ENCODE measurements at places on chromosomes 7 and 10.

DNA sequence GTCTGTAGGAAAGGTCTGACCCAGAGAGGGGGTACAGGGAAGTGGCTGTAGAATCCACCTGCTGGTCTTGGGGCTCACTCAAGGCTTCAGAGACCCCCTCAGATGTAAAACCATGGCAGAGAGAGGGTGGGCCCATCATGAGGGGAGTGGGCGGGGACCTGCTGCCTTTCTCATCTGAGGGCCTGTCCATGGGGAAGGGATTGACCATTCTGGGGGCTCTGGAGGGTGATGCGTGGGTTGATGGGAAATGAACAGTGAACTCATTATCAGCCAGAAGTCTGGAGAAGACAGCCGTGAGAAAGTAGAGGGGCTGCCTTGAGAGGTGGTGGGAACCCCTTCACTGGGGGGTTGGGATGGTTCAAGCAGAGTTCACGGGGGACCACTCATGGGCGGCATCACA is 66.8 kb downstream of the MINDY4 start:
- DNase-seq, result no peak

DNA sequence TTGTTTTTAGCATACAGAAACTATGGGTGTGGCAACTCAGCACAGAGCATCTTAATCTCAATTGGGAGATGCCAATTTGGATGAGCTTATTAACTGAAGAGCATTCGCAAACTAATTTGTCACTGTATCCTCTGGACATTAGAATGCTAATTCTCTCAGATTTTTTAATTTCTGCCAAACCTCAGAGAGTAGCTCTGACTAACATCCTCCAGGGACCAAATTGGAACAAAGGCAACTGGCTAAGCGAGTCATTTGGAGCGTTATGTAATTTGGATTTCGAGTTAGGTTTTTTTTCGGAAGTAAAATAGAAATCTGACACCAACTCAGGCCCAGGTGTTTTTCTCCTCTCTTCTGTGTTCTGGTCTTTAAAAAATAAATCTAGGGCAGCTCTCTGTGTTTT is 201.9 kb downstream of the BMPER start:
- no peak for DNase-seq

GRCh38 chr7:44073664-44074348 is 8.4 kb upstream of the PGAM2 start:
- no peak for DNase-seq

GRCh38 chr7:150448789-150449147 is 1.7 kb upstream of the GIMAP8 start:
- DNase-seq, result peak; percentile 41

GRCh38 chr7:92944633-92945032 is 108.3 kb upstream of the CDK6 start:
- DNase-seq, result no peak

GRCh38 chr7:52285689-52286088 is 749.7 kb upstream of the POM121L12 start:
- no peak for DNase-seq

DNA sequence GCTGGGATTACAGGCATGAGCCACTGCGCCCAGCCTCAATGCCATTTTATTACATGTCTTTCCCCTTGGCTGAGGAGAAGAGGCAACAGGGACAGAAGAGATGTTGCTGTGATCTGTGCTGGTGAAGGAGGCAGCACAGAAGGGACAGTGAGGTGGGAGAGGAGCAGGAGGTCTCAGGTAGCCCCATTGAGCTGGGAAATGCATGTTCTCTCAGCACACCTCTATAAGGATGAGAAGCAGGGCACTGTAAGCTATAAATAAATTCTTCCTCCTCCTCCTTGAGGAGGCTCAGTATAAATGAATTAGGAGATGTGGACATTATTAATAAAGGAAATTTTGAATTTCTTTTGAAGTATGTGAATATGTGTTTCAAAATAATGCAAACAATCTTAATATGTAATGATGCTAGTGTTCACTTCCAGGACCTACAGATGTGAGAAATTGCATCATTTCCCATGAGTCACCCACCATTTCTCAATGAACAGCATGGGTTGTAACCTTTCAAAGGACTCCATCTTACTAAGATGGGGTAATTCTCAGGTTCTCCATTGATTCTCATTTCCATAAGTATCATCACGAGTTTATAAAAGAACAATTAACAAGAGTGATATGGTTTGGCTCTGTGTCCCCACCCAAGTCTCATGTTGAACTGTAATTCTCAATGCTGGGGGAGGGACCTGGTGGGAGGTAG is 88.9 kb upstream of the ODAD2 start:
- peak; percentile 19 for DNase-seq

- peak; percentile 95 for DNase-seq
These were observed 17.4 kb downstream of the PSPH start for GRCh38 chr7:56033671-56034432.

- DNase-seq, result no peak
These were observed 8.5 kb upstream of the BPGM start for GRCh38 chr7:134637934-134638719.

- DNase-seq, result no peak
These were observed 281.2 kb downstream of the SKAP2 start for GRCh38 chr7:26583094-26583648.

DNA sequence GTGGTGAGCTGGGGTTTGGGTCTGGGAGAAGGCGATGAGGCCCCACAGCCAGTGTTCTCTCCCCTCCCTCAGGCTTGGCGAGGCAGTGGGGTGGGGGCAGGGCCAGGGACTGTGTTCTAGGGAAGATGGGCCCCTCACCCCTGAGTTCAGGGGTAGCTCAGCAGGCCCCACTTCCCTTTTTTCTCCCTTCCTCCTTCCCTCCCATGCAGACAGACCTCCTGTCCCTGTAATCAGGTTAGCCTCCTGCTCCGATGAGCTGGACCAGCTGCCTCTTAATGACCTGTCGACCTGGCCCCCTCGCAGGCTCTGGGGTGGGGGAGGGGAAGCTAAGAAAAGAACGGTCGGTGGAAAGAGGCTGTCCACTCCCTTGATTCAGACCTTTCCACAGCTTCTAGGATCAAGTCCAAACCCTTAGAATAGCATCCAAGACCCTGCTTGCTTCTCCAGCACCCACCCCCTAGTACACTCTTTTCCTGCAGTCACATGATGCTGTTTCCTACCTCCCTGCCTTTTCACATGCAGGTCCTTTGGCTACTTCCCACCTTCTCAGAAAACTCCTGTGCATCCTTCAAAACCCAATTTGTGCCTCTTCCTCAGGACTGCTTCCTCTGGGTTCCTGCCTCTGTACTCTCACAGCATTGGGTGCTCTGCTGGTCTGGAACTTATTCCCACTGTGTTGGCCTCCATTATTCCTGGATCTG is 64.1 kb downstream of the ZMIZ1 start:
- DNase-seq, result peak; percentile 67

- no peak for DNase-seq
These were observed 1011.3 kb downstream of the XPNPEP1 start for GRCh38 chr10:108911814-108912541.

GRCh38 chr10:99316374-99316773 is 12.8 kb upstream of the CNNM1 start:
- DNase-seq, result no peak

GRCh38 chr10:36534471-36535002 is 590.9 kb upstream of the ANKRD30A start:
- peak; percentile 99 for DNase-seq

DNA sequence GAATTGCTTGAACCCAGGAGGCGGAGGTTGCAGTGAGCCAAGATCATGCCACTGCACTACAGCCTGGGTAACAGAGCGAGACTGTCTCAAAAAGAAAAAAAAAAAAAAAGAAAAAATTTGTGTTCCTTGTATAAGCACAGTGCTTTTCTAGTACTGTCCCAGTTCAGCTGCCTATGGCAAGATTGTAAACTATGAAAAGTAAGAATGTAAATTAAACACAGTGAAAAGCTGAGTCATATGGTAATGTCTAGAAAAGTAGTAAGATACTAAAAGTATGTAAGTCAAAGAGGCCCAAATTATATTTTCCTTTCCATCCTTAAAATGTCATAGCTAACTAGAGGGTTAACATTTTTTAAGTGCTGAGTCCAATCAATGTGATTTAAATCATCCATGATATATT is 42.8 kb downstream of the RBM20 start:
- DNase-seq, result no peak

DNA sequence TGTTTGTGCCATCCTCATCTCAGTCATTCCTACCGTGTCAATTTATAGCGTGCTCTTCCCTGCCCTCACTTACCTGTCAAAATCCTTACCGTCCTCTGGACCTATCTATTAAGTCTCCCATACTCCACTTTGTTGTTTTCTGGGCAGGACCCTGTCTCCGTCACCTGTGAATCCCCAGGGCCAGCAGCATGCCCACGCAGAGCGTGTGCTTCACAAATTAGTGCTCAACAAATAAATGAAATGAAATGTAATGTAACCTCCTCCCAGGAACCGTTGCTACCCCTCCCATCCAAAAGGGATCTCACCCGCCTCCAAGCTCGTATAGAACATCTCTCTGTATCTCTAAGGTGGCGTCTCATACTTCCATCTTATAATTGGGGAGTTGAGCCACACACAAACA is 589.9 kb upstream of the MGMT start:
- no peak for DNase-seq

- DNase-seq, result no peak
These were observed 221.5 kb upstream of the AOAH start for GRCh38 chr7:36945612-36946400.

DNA sequence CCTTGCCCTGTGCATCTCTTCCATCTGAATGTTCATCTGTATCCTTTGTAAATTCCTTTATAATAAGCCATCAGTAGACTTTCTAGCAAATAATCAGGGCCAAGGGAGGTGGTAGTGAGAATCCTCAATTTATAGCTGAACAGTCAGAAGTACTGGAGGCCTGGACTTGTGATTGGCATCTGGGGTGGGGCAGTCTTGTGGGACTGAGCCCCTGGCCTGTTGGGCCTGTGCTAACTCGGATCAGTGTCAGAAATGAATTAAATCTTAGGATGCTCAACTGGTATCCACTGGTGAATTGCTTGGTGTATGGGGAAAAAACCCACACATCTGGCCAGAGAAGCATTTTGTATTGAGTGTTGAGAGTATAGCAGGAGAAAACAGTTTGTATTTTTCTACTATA is 481.8 kb downstream of the GLRX3 start:
- no peak for DNase-seq

DNA sequence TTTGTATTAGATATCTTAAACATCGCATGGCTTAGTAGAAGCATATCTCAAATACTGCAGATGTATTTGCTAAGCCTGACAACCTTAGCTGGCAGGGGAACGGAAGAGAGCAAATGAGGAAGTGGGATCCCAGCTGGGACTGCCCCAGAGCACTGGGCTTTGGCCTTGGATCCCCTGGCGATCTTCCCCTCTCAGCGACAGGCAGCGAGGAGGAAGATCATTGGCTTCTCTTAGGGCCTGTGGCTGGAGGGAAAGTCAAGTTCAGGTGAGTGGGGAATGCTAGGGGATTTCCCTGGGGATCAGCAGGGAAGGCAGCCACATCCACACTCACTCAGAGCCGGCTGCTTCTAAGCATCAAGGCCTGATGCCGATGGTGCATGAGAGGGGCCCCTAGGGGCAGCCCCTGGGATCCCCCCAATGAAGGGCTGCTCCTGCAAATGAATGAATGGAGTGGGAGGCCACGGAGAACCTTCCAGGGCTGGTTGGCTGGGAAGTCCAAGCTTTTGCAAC is 42.0 kb downstream of the LYZL2 start:
- DNase-seq, result peak; percentile 68

DNA sequence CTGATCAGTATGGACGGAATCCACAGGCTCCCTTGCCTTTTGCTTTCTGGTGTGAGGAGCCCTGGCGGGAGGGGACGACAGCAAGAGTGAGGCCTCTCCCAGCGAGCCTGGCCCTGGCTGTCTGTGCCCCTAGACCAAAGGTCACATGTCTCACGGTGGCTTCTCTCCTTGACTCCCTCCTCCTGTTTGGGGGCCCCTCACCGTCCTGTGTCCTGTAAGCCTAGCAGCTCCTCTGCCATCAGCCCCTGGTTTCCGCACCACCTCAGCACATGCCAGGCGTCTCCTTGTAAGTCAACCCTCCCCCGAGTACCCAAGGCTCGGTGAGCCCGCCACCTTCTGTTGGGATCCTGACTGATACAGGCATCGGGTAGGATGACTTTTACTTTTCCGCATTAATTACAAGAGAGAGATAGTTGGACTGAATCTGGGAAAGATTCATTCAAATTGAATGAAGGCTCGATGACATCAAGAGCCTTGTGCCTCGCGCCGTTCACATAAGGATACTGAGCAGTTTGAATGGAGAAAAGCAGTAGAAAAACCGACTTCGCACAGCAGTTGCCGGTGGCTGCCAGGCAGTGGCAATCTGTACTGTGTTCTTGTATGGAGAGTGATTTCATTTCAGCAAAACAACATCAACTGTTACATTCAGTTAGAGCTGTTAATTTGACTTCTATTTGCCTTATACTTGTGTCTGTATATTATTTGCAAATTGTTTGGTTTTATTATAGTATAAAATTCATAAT is 119.8 kb downstream of the XRCC2 start:
- DNase-seq, result no peak

DNA sequence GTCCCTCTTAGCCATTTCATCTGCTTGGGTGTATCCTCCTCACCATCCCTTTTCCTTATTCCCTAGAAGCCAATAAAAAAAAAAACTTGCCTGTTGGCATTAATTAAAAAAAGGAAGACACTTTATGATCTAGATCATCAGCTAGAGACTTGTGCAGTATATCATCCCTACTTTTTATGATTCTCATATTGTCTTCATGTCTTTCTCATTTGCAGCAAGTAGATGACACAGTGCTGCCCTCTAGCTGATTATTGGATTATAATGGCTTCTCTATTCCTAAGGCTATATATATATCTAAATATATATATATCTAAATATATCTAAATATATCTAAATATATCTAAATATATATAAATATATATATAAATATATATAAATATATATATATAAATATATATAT is 272.4 kb upstream of the LRGUK start:
- peak; percentile 35 for DNase-seq

- DNase-seq, result no peak
These were observed 22.0 kb downstream of the SORCS3 start for GRCh38 chr10:104663076-104663475.

DNA sequence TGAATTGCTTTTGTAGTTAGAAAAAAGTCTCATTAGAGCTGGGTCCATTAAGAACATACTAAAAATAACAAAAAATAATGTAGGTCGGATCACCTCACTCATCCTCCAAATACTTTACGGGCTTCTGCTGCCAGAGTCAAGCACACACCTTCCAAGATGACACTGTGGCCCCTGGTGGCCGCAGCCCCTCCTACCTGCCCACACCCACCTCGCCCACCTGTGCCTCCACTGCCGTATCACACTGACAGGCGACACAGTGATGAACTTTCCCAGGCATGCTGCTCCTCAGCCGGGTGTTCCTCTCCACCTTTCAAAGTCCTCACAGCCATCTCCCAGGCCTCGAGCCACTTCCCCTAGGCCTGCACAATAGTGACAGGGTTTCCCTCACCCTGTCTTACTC is 60.9 kb downstream of the STK17A start:
- no peak for DNase-seq

GRCh38 chr10:3249307-3249889 is 76.8 kb upstream of the PITRM1 start:
- no peak for DNase-seq

DNA sequence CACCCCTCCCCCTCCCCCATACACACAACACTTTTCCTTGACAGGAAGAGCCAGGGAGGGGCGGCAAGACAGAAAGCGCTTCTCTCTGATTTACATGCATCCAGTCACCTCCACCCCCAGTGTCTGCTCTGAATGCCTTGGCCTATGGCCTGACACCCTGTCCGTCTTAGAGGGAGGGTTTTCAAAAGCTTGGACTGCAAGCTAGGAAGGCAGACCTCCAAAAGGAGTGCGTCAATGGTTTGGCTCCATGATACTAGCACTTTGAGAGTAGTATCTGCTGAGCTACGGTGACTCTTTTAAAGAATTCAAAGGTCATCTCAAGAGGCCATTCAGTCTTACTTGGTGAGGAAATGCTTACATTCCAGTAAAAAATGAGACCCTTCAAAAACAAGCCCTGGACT is 20.3 kb upstream of the PAX2 start:
- DNase-seq, result no peak
